Activated naive CD8-positive, alpha-beta T cell treated with anti-CD3 and anti-CD28 coated beads, Interleukin-2, amount 50 U/mL, for 24 hours (primary cell): ENCODE measurements at places on chromosomes 3 and 15.

- H3K4me1 ChIP-seq = peaks cover 35% of the 10 kb centered on the region
- no peak for DNase-seq
- no peaks in the 10 kb centered on the region for H3K27me3 ChIP-seq
- peak overlapping the region; percentile 96 for H3K4me3 ChIP-seq
- H3K27ac ChIP-seq = peak overlapping the region; percentile 95
- H3K36me3 ChIP-seq = peaks cover 24% of the 10 kb centered on the region
Measured at GRCh38 chr3:40308725-40309417, 636 bp upstream of the EIF1B start.

GRCh38 chr15:73380661-73381060 lies 11.9 kb upstream of the HCN4 start:
- H3K36me3 ChIP-seq = no peaks in the 10 kb centered on the region
- no peak for DNase-seq
- no peaks in the 10 kb centered on the region for H3K4me1 ChIP-seq
- H3K27me3 ChIP-seq = peaks cover 19% of the 10 kb centered on the region
- no peak overlapping the region for H3K4me3 ChIP-seq

- no peak overlapping the region for H3K27ac ChIP-seq
- DNase-seq = no peak
- H3K36me3 ChIP-seq = no peaks in the 10 kb centered on the region
- H3K27me3 ChIP-seq = peaks cover 15% of the 10 kb centered on the region
- no peak overlapping the region for H3K4me3 ChIP-seq
Measured at GRCh38 chr3:13533885-13534301, 15.0 kb upstream of the FBLN2 start.

DNA sequence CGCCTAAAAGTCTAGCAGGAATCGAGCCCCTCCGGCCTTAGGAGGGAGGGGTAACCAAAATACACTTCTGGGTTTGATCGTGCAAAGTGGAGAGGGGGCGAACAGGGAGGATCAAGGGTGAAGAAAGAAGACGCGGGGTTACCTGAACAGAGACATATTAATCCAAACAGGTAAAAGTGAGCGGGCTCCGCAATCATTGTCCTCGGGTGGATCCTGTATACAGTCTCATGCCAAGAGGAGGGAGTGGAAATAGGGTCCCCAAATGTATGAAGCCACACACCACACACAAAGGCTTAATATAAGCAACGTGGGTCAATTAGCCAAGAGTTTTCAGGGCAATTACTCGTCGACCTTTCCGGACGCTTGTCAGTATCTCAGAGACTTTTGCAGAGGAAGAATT lies 749.5 kb downstream of the ROBO1 start:
- peaks cover 6% of the 10 kb centered on the region for H3K4me1 ChIP-seq
- DNase-seq = no peak

DNA sequence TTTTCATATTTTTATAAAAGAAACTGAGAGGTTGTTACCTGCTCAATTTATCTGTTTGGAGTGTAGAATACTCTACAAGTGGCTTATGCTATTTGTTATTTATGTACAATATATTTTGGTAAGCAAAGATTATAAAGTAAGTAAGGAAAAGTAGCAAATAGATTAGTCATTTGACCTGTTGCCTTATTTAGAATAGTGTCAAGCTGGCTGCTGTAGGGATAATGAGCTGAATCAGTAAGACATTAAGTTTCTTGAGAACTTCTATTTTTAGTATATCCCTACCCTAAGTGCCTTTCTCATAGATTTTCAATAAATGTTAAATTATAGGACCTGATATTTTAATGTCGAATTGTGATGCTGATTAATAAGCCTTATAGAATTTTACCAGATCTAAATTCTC lies 37.2 kb downstream of the ECT2 start:
- H3K27ac ChIP-seq = no peak overlapping the region
- no peaks in the 10 kb centered on the region for H3K27me3 ChIP-seq
- H3K36me3 ChIP-seq = peaks cover 48% of the 10 kb centered on the region

DNA sequence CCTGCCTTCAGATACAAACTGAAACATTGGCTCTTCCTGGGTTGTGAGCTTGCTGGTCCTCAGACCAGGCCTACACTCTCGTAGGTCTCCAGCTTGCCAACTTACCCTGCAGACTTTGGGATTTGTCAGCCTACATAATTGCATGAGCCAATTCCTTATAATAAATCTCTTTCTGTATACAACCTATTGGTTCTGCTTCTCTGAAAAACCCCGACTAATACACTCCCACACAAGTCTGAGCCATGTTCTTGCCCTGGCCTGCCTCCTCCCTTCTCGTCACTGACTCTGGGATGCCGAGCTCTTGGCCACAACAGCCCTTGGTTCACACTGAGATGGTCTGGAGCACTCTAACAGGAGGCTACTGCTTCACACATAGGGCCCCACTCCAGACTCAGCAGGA lies 9.5 kb downstream of the CYP19A1 start:
- peaks cover 4% of the 10 kb centered on the region for H3K27me3 ChIP-seq
- no peaks in the 10 kb centered on the region for H3K36me3 ChIP-seq
- no peak for DNase-seq
- no peaks in the 10 kb centered on the region for H3K4me1 ChIP-seq
- no peak overlapping the region for H3K4me3 ChIP-seq

DNA sequence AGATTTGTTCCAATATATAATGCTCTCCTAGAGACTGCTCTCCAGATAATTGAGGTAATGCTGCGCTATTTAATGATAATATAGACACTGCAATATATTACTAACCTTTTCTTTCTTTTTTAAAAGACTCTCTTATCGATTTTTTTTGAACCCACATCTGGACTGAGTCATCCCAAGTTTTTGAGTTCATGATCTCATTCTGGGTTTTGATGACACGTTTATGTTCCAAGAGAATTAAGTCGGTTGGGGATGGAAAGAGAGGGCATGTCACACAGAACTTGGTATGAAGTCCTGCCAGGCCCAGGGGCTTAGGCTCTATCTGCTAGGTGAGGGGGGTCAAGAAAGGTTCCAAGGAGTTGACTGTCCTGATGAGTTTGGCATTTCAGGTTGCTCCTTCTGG lies 431.1 kb downstream of the MFSD1 start:
- H3K27me3 ChIP-seq = peaks cover 2% of the 10 kb centered on the region
- H3K36me3 ChIP-seq = no peaks in the 10 kb centered on the region
- H3K4me3 ChIP-seq = no peak overlapping the region
- H3K4me1 ChIP-seq = no peaks in the 10 kb centered on the region
- no peak overlapping the region for H3K27ac ChIP-seq
- DNase-seq = no peak

- H3K4me1 ChIP-seq = peaks cover 2% of the 10 kb centered on the region
- no peaks in the 10 kb centered on the region for H3K36me3 ChIP-seq
- H3K4me3 ChIP-seq = no peak overlapping the region
- H3K27me3 ChIP-seq = peaks cover 10% of the 10 kb centered on the region
- no peak for DNase-seq
Measured at GRCh38 chr3:134326760-134327593, 47.3 kb downstream of the AMOTL2 start.

- no peaks in the 10 kb centered on the region for H3K4me1 ChIP-seq
- no peaks in the 10 kb centered on the region for H3K27me3 ChIP-seq
- no peak overlapping the region for H3K4me3 ChIP-seq
Measured at GRCh38 chr15:48766196-48766595, 44.7 kb downstream of the CEP152 start.

GRCh38 chr3:31659246-31659645 lies 126.5 kb downstream of the STT3B start:
- H3K27me3 ChIP-seq = no peaks in the 10 kb centered on the region
- no peaks in the 10 kb centered on the region for H3K4me1 ChIP-seq
- peaks cover 16% of the 10 kb centered on the region for H3K36me3 ChIP-seq
- H3K4me3 ChIP-seq = no peak overlapping the region

- no peaks in the 10 kb centered on the region for H3K27me3 ChIP-seq
- peaks cover 100% of the 10 kb centered on the region for H3K36me3 ChIP-seq
- H3K4me1 ChIP-seq = no peaks in the 10 kb centered on the region
- no peak for DNase-seq
- H3K4me3 ChIP-seq = no peak overlapping the region
- H3K27ac ChIP-seq = no peak overlapping the region
Measured at GRCh38 chr15:25060472-25060803, 105.7 kb downstream of the SNRPN start.

DNA sequence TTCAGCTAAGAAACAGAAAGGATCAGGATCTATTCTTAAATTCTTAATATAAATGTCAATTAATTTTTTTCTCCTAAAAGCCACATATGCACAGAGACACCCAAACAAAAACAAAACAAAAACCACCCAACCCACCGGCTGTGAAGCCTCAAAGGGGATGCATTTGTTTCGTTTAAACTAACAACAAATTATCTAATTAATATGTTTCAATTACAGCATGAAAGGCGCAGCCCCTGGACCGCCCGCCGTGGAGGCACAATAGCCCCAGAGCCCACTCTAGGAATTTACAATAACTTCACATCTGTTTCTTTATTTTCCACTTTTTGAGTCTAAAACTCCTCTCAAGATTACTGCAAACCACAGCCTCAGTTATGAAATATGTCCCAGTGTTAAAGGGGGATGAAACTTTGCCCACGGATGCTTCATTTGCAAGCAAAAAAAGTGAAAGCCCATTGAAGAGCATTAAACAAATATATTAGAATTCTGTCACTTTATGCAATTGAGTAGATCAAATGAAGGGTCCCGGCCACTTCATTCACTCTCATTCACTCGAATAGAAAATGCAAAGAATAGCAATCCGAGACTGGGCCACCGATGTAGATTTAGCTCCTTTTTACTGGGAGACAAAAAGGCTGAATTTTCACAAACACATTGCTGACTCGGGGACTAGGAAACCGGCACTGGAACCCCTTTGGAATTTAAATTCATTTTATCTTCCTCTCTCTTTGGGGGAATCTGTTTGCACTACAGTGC lies 6.0 kb downstream of the FOXB1 start:
- H3K36me3 ChIP-seq = no peaks in the 10 kb centered on the region
- DNase-seq = no peak
- H3K4me3 ChIP-seq = no peak overlapping the region
- H3K4me1 ChIP-seq = peaks cover 19% of the 10 kb centered on the region
- H3K27ac ChIP-seq = no peak overlapping the region

- no peak overlapping the region for H3K27ac ChIP-seq
- no peaks in the 10 kb centered on the region for H3K36me3 ChIP-seq
- H3K27me3 ChIP-seq = no peaks in the 10 kb centered on the region
- H3K4me1 ChIP-seq = no peaks in the 10 kb centered on the region
- no peak for DNase-seq
Measured at GRCh38 chr3:83902787-83903533, 1055.8 kb upstream of the CADM2 start.
